ENCODE measurements at places on chromosomes 7 and 10.

- no peak for DNase-seq
Measured at GRCh38 chr7:146411975-146412374, 295.4 kb downstream of the CNTNAP2 start.

- DNase-seq = no peak
Measured at GRCh38 chr7:102188746-102189145, 97.9 kb upstream of the SH2B2 start.

GRCh38 chr7:152887191-152887590, 127.6 kb downstream of the ACTR3B start:
- DNase-seq = no peak

GRCh38 chr7:128794020-128794419, 2.3 kb downstream of the CCDC136 start:
- DNase-seq = peak; percentile 19

DNA sequence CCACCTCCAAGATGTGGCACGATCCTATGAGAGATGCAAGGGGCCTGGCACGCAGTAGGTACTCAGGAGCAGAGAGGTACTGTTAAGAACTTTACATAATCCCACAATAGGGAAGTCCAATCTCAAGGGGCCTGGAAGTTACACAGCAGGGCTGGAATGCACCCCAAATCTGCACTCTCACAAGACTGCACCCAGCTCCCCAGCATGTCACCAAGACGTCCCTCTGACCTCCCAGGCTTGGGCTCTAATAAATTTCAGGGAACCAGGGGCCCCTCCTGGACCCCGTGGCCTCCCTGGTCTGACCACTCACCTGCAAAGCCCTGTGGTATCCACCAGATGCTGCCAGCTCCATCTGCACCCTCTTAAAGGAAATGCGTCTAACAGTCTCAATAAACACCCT, 94.9 kb downstream of the OAT start:
- no peak for DNase-seq

GRCh38 chr10:36333446-36333845, 691.4 kb upstream of the FZD8 start:
- DNase-seq = no peak

DNA sequence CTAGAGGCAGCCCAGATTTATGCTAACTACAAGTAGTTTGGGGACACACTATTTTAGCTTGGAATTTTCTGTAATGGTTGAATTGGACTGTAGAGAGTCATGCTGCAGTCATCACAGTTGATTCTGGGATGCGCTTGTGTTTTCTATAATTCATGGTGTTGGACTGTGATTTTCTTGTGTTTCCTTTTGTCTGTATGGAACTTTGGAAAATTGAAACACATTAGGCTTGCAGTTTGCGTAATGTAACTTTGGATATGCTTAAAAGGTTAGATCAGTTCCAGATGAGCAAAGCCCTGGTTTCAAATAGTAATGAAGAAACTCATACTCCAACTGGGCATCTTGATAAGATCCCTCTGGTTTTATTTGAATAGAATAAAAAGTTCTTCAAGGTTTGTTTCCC, 502.2 kb downstream of the ARL4A start:
- no peak for DNase-seq

- DNase-seq = no peak
Measured at GRCh38 chr7:123755338-123755737, 6.5 kb upstream of the WASL start.

GRCh38 chr10:61828034-61828433, 73.5 kb upstream of the ARID5B start:
- DNase-seq = no peak

DNA sequence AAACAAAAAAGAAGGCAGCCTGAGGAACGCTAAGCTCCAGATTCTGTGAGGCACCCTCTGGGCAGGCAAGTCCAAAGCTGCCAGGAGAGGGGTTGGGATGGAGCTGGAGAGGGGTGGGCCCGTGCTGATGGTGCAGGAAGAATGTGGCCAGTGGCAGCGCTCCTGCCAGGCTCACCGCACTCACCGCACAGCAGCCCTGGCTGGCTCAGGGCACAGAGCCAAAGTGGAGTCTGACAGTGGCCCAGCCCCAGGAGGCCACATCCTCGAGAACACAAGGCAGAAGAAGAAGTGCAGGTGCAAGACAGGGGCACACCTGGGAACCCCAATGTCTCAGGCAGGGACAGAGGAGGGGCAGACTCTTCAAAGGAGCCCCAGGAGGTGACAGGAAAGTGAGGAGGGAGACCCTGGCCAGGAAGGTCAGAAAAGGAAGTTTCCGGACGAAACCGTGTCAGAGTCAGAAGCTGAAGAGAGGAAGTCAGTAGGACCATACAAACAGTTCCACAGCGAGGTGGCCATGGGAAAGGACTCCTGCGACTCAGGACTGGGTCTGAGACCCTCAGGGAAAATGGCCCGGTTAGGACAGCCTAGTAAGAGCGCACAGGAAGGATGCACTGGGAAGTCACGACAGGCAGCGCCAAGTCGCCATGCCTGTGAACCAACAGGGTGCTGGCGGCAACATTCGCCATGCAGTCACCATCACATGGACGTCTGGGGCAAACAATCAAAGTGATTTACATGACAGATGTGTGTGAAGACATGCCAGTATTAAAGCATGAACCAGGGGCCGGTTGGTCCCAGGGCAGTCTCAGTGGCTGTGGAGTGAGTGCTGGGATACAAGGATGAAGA, 54.4 kb downstream of the COBL start:
- no peak for DNase-seq

GRCh38 chr7:35755711-35756110, 45.1 kb upstream of the SEPTIN7 start:
- DNase-seq = no peak

DNA sequence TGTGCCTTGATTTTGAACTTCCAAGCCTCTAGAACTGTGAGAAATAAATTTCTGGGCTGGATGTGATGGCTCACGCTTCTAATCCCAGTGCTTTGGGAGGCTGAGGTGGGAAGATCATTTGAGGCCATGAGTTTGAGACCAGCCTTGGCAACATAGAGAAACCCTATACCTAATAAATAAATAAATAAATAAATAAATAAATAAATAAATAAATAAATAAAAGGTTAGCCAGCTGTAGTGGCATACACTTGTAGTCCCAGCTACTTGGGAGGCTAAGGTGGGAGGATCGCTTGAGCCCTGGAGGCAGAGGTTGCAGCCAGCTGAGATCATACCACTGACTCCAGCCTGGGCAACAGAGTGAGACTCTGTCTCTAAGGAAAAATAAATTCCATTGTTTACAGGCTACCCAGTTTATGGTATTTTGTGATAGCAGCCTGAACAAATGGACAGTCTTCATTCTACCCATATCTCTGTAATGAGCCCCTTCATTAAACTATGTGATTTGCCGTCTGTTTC, 67.7 kb downstream of the STEAP1B start:
- DNase-seq = no peak

DNA sequence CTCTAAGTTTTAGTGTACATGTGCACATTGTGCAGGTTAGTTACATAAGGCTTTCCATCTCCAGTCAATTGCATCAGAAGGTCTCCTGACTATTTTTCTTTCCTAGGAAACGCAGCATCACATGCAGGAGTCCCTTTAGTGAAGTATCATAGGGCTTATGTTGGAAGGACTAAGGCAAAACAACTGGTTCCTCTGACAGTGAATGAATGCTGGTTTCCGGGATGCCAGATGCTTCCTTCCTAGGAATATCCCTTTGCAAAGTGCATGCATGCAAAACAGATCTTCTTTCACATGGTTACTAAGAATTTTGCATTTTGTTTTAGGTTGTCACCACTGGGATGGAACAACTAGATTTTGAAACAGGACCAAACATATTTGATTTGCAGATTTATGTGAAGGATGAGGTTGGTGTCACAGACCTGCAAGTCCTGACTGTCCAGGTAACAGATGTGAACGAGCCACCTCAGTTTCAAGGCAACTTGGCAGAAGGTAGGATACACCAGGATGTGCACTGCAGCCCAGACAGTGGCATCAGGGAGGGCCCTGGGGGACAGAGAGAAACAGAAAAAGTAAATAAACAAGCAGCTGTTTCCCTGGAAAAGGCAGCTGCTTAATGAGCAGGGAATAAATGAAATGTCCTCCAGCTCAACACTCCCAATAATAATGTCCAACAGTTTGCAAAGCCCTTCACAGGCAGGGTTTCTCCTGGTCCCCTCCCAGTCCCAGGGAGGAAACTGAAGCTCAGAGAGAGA, 17.8 kb downstream of the CDHR3 start:
- no peak for DNase-seq

DNA sequence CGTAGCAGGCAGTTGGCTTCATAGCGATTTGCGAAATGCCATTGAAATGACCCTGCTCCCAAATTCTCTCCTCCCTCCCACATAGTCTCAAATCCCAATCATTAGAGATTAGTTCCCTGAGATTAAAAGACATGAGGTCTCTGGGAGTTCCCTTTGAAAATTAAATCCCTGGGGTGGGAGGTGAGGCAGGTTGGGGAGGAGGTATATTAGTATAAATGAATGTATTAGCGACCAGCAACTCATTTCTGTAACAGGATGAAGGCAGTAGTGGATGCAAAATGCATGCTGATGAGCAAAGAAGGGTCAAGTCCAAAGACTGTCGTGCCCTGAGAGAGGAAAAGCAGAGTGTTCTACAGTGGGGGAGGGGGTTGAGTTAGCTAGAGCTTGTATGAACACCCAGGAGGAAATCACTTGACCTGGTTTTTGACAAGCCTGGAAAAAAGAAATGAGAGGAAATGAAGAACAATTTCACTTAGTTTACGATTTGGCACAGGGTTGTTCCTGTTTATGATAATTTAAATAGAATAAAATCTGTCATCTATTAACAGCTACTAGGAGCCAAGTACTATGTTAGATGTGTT, 79.6 kb upstream of the MTPN start:
- no peak for DNase-seq

DNA sequence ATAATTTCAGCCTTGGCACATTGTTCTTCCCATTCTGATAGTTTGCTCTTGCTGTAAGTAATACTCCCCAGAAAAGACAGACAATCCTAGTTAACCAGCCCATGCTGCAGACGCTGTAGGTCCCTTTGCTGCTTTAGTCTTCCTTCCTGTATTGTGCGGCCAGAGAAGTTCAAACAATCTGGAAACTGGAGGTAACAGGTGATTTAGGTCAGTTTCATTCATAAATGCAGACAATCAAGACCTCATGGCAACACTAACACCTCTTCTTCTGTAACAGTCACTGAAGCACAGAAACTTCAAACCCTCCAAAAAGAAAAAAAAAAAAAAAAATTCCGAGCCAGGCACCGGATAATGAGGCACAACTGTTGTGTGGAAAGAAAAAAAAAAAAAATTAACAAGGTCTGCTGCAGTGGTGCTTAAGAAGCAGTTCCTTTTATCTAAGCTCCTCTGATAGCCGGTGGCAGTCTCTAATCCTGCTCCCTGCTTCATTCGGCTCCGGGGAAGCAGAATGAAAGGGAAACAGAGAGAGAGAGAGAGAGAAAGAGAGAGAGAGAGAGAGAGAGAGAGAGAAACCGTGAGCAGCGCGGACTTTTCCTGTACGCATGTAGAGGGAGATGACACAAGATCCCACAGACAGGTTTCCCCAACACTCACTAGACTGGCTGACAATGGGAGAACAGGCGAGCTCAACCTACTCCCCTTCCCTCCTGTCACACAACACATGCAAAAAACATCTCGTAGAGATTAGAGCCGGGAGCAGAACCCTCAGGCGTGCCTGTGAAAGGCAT, at the start of gene SEMA3A:
SEMA3A (minus strand) TSS at position 306 of the 788 bp plus-strand sequence; CDS start at position 103, 203 bp downstream.
- peak; percentile 15 for DNase-seq

GRCh38 chr7:149766135-149766675, 7.2 kb downstream of the ZNF467 start:
- no peak for DNase-seq

GRCh38 chr7:154620141-154620755, 382.7 kb downstream of the PAXIP1 start:
- no peak for DNase-seq

GRCh38 chr10:44186150-44186549, 198.7 kb downstream of the CXCL12 start:
- DNase-seq = no peak

GRCh38 chr7:85771516-85771915, 584.7 kb upstream of the SEMA3D start:
- no peak for DNase-seq

DNA sequence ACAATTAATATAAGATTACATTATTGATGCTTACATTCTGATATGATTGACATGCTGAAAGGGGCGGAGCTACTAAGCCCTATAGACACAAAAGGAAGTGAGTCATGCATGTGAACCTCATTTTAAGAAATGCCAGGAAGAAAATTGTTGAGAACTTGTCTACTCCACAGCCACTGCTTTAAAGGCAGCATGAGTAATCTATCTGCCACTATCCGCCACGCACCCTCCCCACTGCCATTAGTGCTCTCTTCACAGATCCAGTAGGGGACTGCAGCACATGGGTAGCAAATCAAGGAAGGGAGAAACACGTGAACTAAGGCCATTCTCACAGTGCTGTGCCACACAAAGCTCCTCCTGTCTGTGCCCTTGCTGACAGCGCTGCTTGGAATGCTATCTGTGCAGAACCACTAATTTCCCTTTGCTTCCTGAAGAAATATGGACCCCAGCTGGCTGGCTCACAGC, 524.8 kb downstream of the GRM8 start:
- DNase-seq = no peak

- DNase-seq = no peak
Measured at GRCh38 chr7:110808361-110808760, 282.6 kb upstream of the LRRN3 start.
